ENCODE measurements at places on chromosomes 13 and 19. TPM values are rescaled to one million over a fixed set of nuclear protein-coding genes. Genes with fewer than 3 reads are reported as not detected.
A peak's percentile ranks its signal among the peaks of the same experiment; 100 is the strongest.

RUBCNL gene
- 0.24 TPM for total RNA-seq

HSH2D gene
- total RNA-seq = 4.0 TPM

SPACA4 gene
- not detected for total RNA-seq

BST2 gene
- 50.1 TPM for total RNA-seq

GRCh38 chr13:95184317-95184716 is 116.9 kb downstream of the ABCC4 start:
- no peaks in the 10 kb centered on the region for H3K36me3 ChIP-seq
- H3K27ac ChIP-seq = no peak overlapping the region
- H3K27me3 ChIP-seq = no peaks in the 10 kb centered on the region
- DNase-seq = no peak

DNA sequence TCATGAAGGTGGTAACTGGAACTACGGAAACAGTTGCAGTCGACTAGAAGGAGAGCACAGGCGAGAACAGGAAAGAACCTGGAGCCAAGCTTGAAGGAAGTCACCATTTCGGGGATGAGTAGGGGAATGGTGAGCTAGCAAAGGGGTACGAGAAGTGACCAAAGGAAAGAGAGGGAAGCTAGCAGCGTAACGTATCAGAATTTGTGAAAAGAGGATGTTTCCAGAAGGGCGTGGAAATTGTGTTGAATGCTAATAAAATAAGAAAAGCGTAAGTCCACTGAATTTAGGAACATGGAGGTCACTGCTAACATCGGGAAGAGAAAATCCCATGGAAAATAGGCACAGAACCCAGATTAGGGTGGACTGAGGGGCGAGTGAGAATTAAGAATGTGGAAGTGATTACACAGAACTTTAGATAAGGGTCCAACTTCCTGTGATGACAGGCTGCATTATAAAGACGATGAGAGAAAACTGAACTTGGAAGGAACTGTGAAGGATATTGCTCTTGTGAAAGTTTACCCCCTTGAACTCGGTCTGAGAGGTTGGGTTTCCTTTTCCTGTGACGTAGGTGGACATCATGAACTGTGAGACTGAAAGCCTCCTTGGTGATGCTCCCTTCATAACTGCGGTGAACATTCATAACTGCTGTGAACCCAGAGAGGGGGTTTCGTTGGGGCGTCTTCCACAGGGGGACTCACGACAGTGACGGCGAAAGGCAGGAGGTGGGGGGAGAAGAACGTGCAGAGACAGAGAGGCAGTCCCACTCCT is 2.0 kb upstream of the FFAR2 start:
- H3K36me3 ChIP-seq = no peaks in the 10 kb centered on the region
- DNase-seq = no peak
- H3K27ac ChIP-seq = no peak overlapping the region
- H3K4me1 ChIP-seq = no peaks in the 10 kb centered on the region
- no peak overlapping the region for H3K4me3 ChIP-seq

GRCh38 chr19:12778017-12778904 is 2.9 kb upstream of the HOOK2 start:
- H3K27ac ChIP-seq = peak overlapping the region; percentile 96
- H3K4me3 ChIP-seq = peak overlapping the region; percentile 59
- DNase-seq = peak; percentile 83
- peaks cover 29% of the 10 kb centered on the region for H3K4me1 ChIP-seq

DNA sequence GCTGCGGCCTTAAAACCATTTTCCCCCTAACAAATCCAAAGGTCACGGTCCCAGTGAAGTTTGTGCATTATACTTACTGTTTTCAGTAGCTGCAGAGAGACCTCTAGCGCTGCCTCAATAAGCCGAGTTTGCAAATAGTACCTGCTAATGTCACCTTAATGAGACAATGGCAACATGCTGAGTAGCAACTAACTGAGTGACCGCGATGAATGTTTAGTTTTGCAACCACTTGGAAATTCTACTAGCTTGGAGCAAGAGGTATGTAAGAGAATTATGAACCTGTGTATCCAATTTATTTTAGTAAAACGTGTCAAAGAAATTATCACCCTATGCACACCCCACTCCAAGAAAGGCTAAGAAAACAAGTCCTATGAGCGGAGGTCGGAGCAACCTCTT is 1.2 kb downstream of the KPNA3 start:
- H3K27ac ChIP-seq = peak overlapping the region; percentile 94
- H3K36me3 ChIP-seq = no peaks in the 10 kb centered on the region
- DNase-seq = peak; percentile 54
- peaks cover 20% of the 10 kb centered on the region for H3K4me1 ChIP-seq
- H3K27me3 ChIP-seq = no peaks in the 10 kb centered on the region

GRCh38 chr19:39132344-39132969 is 6.9 kb downstream of the PAK4 start:
- peak overlapping the region; percentile 56 for H3K27ac ChIP-seq

DNA sequence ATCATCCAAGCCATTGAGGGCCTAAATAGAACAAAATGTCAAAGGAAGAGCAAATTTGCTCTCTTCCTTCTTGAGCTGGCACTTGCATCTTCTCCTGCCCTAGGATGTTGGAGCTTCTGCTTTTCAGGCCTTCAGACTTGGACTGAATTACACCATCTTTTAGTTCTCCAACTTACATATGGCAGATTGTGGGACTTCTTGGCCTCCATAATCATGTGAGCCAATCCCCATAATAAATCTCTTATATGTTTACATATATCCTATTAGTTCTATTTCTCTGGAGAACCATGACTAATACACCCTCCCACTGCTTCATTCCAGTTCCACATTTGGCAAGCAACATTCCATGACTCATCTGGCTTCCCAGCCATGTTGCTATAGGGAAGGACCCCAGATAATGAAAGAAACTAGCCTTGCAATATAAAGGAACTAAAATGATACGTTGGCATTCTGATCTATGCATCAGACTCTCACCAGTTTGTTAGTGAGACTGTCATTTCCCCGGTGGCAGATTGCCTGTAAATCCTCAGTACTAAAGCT is 11.0 kb upstream of the ACOD1 start:
- H3K4me1 ChIP-seq = no peaks in the 10 kb centered on the region
- peak; percentile 53 for DNase-seq
- H3K4me3 ChIP-seq = no peak overlapping the region
- no peak overlapping the region for H3K27ac ChIP-seq

DNA sequence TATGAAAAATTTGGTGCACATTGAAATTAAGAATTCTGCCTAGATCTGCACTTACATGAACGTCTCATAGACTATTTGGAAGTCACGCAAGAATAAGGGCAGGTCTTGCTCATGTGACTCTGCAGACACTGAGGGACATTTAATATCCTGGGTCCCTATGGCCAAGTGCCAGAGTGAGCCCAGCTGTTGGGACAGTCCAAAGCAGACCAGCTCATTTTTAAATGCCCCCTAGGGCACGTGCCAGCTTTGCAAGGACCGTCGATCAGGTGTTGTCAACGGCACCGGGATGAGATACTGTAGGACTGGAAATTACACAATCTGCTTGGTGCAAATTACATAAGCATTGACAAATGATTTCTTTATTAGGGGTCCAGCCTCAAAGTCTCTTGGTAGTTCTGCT is 293.6 kb downstream of the TEX29 start:
- no peak for DNase-seq
- H3K36me3 ChIP-seq = no peaks in the 10 kb centered on the region
- no peak overlapping the region for H3K4me3 ChIP-seq
- peaks cover 9% of the 10 kb centered on the region for H3K27me3 ChIP-seq
- H3K4me1 ChIP-seq = no peaks in the 10 kb centered on the region
- no peak overlapping the region for H3K27ac ChIP-seq

DNA sequence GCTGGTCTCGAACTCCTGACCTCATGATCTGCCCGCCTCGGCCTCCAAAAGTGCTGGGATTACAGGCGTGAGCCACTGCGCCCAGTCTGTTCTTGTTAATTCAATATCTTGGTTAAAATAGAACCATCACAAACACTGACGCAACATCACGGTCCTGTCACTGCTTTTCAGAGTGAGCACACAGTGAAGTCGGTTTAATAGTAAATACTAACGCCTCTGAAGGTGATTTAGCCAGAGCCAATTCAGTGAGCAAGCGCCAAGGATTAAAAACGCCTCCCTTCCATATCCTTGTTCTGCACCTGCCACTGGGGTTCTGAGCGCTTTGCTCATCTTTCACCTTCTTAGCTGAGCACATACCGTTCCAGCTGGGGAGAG is 30.3 kb downstream of the LAMP1 start:
- H3K36me3 ChIP-seq = peaks cover 4% of the 10 kb centered on the region
- H3K4me1 ChIP-seq = no peaks in the 10 kb centered on the region
- no peak overlapping the region for H3K4me3 ChIP-seq
- no peak overlapping the region for H3K27ac ChIP-seq

DNA sequence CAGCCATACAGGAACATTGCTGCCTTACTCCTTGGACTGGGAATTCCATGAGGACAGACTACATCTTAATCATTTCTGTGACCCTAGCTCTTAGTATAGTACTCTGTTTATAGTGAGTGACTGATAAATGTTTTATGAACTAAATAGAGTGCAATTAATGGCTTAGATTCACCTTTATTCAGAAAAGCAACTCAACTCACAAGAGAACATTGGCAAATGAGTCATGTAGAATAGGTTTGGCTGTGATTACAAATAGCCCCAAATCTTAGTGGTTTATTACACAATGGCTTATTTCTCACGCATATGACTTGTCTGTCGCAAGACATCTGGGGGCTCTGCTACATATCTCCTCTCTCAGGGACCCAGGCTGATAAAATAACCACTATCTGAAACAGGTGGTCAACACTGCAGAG is 121.6 kb upstream of the KL start:
- DNase-seq = no peak
- H3K27me3 ChIP-seq = no peaks in the 10 kb centered on the region
- H3K27ac ChIP-seq = no peak overlapping the region
- H3K4me1 ChIP-seq = no peaks in the 10 kb centered on the region
- H3K4me3 ChIP-seq = no peak overlapping the region
- H3K36me3 ChIP-seq = no peaks in the 10 kb centered on the region

DNA sequence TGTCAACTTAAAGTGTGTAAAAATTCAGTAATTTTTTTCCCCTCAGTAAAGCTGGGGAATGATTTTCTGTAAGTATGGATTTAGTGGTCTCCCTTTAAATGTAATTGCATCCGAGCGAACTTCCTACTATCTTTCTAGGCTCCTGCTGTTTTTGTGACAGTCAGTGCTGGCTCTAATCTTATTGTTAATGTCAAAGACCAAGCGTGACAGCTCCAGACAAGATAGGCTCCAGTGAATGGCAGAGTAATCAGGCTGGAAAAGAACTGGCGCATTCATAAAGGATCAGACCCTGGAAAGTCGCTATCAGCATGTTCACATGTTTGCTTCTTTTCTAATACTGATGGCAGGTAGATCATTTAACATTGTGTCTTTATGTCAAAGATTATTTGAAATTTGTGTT is 908.0 kb upstream of the ATXN8OS start:
- H3K27ac ChIP-seq = no peak overlapping the region
- no peaks in the 10 kb centered on the region for H3K4me1 ChIP-seq

DNA sequence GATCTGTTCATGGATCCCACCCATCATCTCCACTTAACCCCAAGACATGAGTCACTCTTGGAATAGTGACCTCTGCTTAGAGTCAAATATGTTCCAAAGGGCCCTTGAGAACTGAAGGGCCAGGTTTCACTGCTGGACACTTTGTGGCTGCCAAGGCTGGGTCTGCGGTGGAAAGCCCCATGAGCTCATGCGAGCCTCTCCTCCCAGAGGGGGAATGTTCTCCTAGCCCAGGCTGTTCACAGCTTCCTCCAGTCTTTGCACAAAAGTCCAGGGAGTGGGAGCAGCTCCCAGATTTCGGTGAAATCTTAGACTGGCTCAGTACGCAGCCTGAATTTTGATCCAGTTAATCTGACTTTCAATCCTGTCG is 732 bp upstream of the DCLK1 start:
- H3K36me3 ChIP-seq = no peaks in the 10 kb centered on the region
- H3K4me1 ChIP-seq = no peaks in the 10 kb centered on the region
- no peak overlapping the region for H3K4me3 ChIP-seq
- DNase-seq = peak; percentile 11

DNA sequence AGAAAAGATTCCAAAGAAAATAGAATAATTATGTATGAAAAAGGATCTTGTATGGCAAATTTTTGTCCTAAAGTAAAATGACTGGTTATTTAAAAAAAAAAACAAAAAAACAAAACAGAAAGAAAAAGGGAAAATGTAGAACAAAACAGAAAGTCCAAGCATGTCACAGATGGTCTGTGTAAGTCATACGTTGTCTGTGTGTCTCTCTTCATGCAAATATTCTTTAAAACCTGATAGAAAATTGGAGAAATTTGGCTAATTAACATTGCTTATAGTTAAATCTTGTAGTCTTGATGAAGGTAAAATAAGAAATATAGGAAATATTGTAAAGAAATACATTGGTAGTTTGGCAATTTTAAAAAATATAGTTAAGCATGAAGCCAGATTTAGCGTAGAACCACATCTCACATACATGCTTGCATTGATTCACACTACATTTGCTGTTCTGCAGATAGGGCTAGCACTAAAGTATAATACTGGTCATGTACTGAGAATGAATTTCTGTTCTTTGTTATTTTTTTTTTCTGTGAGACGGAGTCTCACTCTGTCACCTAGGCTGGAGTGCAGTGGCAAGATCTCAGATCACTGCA is 58.4 kb downstream of the SPRYD7 start:
- H3K27ac ChIP-seq = no peak overlapping the region
- no peak overlapping the region for H3K4me3 ChIP-seq
- no peaks in the 10 kb centered on the region for H3K27me3 ChIP-seq

GRCh38 chr19:42285541-42285941 is 16.4 kb upstream of the PRR19 start:
- peaks cover 38% of the 10 kb centered on the region for H3K4me1 ChIP-seq
- peak; percentile 8 for DNase-seq
- H3K27ac ChIP-seq = peak overlapping the region; percentile 79
- no peaks in the 10 kb centered on the region for H3K36me3 ChIP-seq

DNA sequence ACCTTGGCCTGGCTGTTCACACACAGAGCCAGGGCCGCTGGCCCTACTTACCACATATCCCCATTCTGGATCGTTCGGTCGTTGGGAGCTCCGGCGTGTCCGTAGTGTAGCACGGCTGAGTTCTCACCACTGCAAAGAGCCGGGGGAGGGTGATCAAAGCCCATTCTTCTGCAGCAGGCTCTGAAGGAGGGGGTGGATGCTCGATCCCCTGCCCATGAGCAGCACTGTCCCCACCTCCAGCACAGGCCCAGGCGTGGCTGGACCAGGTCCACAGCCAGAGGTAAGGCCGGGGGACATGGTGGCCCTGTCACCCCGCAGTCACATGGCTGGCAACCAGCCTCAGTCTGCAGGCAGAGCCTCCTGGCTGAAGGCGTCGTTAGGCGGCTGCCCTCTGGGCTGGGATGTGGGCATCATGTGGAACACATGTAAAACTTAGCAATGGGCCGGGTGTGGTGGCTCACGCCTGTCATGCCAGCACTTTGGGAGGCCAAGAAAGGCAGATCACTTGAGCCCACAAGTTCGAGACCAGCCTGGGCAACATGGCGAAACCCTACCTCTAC is 38.2 kb downstream of the CEBPG start:
- H3K27ac ChIP-seq = no peak overlapping the region
- no peaks in the 10 kb centered on the region for H3K36me3 ChIP-seq
- H3K4me3 ChIP-seq = no peak overlapping the region
- peaks cover under 1% of the 10 kb centered on the region for H3K4me1 ChIP-seq
- DNase-seq = no peak
- no peaks in the 10 kb centered on the region for H3K27me3 ChIP-seq
